A549 treated with AZD2906 at 1 μM for 4 hours (cell line): ENCODE measurements at places on chromosomes 4 and X. TPM values are rescaled to one million over a fixed set of nuclear protein-coding genes. Genes with fewer than 3 reads are reported as not detected.

The CPEB2 gene
- total RNA-seq = 6.1 to 7.9 TPM (median 6.9 TPM) in 5 replicates

The ATP2B3 gene
- 0.07 to 0.18 TPM (median 0.09 TPM) in 5 replicates for total RNA-seq

The TMSB15C gene
- 0.07 to 0.13 TPM (median 0.11 TPM) in 4 of 5 replicates, not detected in the other for total RNA-seq

The SLC9A7 gene
- 8.3 to 10.6 TPM (median 10.1 TPM) in 5 replicates for total RNA-seq

The TCP11X2 gene
- total RNA-seq = not detected in 5 replicates

The PPP1R3F gene
- total RNA-seq = 2.1 to 3.6 TPM (median 2.8 TPM) in 5 replicates

The EDNRA gene
- 0.21 to 0.48 TPM (median 0.26 TPM) in 5 replicates for total RNA-seq

The POU3F4 gene
- total RNA-seq = not detected in 5 replicates

The CCDC158 gene
- total RNA-seq = not detected in 5 replicates

The AFF2 gene
- total RNA-seq = not detected in 5 replicates

The STAP1 gene
- not detected in 5 replicates for total RNA-seq

The KLB gene
- total RNA-seq = 0.08 to 0.15 TPM (median 0.14 TPM) in 5 replicates

The RRH gene
- 0.06 to 0.14 TPM (median 0.11 TPM) in 3 of 5 replicates, not detected in the others for total RNA-seq

The USP46 gene
- 5.6 to 7.7 TPM (median 7.2 TPM) in 5 replicates for total RNA-seq
